Renal pelvis (tissue), 12 donors: ENCODE measurements at places on chromosomes 2 and 18. TPM values are rescaled to one million over a fixed set of nuclear protein-coding genes. Genes with fewer than 3 reads are reported as not detected.

Gene IL36B
- not detected for polyA plus RNA-seq

Gene CHRND
- polyA plus RNA-seq, result 0.47 TPM

Gene MRPL53
- 74.4 TPM for polyA plus RNA-seq

Gene MRO
- 2.9 TPM for polyA plus RNA-seq

Gene NOSTRIN
- 30.4 TPM for polyA plus RNA-seq

Gene ASAP2
- 57.3 TPM for polyA plus RNA-seq

Gene G6PC2
- 0.09 TPM for polyA plus RNA-seq

Gene DDX1
- 163 TPM for polyA plus RNA-seq

Gene PXDN
- 147 TPM for polyA plus RNA-seq

Gene LBH
- 117 TPM for polyA plus RNA-seq

Gene CACNB4
- 9.5 TPM for polyA plus RNA-seq

Gene CYP26B1
- polyA plus RNA-seq, result 16.5 TPM

Gene TMEM200C
- 2.3 TPM for polyA plus RNA-seq

Gene ACSL3
- 68.4 TPM for polyA plus RNA-seq

Gene MC2R
- 0.24 TPM for polyA plus RNA-seq

Gene SANBR
- 23.8 TPM for polyA plus RNA-seq

Gene MYO5B
- polyA plus RNA-seq, result 34.5 TPM

Gene MFSD6
- polyA plus RNA-seq, result 16.1 TPM

Gene PLA2R1
- polyA plus RNA-seq, result 81.4 TPM

Gene ZC3H6
- polyA plus RNA-seq, result 6.9 TPM

Gene BCL2
- 24.1 TPM for polyA plus RNA-seq

Gene FAM228A
- 0.92 TPM for polyA plus RNA-seq

Gene AOX1
- 2.3 TPM for polyA plus RNA-seq

Gene STAT4
- polyA plus RNA-seq, result 6.3 TPM

Gene ACKR3
- polyA plus RNA-seq, result 74.6 TPM

Gene CNRIP1
- 23.2 TPM for polyA plus RNA-seq

Gene SPR
- 11.0 TPM for polyA plus RNA-seq

Gene KCNG2
- polyA plus RNA-seq, result 0.33 TPM

Gene UPP2
- polyA plus RNA-seq, result 7.2 TPM

Gene CTAGE1
- polyA plus RNA-seq, result not detected

Gene TMEM163
- polyA plus RNA-seq, result 2.0 TPM

Gene PRR30
- polyA plus RNA-seq, result not detected

Gene HOXD13
- polyA plus RNA-seq, result 0.08 TPM

Gene RNU2-63P
- not detected for polyA plus RNA-seq

Gene HOXD12
- 0.52 TPM for polyA plus RNA-seq

Gene IFIH1
- 5.4 TPM for polyA plus RNA-seq

Gene HTR2B
- polyA plus RNA-seq, result 7.3 TPM

Gene YPEL5
- 128 TPM for polyA plus RNA-seq

Gene SERPINB4
- polyA plus RNA-seq, result not detected

Gene MTCL1
- 37.5 TPM for polyA plus RNA-seq

Gene RAMP1
- polyA plus RNA-seq, result 5.5 TPM

Gene EML6
- polyA plus RNA-seq, result 11.8 TPM

Gene PLCL1
- 13.9 TPM for polyA plus RNA-seq

Gene C2orf78
- not detected for polyA plus RNA-seq

Gene B4GALT6
- 13.8 TPM for polyA plus RNA-seq

Gene PRSS56
- polyA plus RNA-seq, result 0.13 TPM

Gene WIPF1
- 22.6 TPM for polyA plus RNA-seq

Gene DNAJC5G
- 2.6 TPM for polyA plus RNA-seq

Gene MITD1
- 50.9 TPM for polyA plus RNA-seq

Gene COPS8
- 74.4 TPM for polyA plus RNA-seq

Gene MDH1B
- polyA plus RNA-seq, result 11.8 TPM

Gene DSG4
- polyA plus RNA-seq, result 0.01 TPM

Gene SPATA3
- not detected for polyA plus RNA-seq
